ENCODE measurements at places on chromosomes 6 and 20. TPM values are rescaled to one million over a fixed set of nuclear protein-coding genes. Genes with fewer than 3 reads are reported as not detected.

Gene TMEM63B
- polyA plus RNA-seq: 25.6 TPM

Gene PROKR2
- polyA plus RNA-seq: not detected

Gene C6orf141
- not detected for polyA plus RNA-seq

Gene ELMO2
- 35.3 TPM for polyA plus RNA-seq

Gene SPAG4
- polyA plus RNA-seq: 0.51 TPM

Gene MAFB
- 313 TPM for polyA plus RNA-seq

GRCh38 chr20:52859156-52859876, 112.8 kb upstream of the TSHZ2 start:
- no peaks in the 10 kb centered on the region for H3K27me3 ChIP-seq
- no peak overlapping the region for H3K27ac ChIP-seq
- H3K4me3 ChIP-seq: no peak overlapping the region
- H3K36me3 ChIP-seq: no peaks in the 10 kb centered on the region
- no peaks in the 10 kb centered on the region for H3K4me1 ChIP-seq

GRCh38 chr6:89432875-89433251, at the start of gene ANKRD6:
TSS of gene ANKRD6 (plus strand) at chr6:89433152. CDS start at chr6:89566977, 133,825 bp downstream.
- peaks cover 13% of the 10 kb centered on the region for H3K4me1 ChIP-seq
- no peak within 1 kb of the TSS for H3K27ac ChIP-seq
- peak; percentile 67 for DNase-seq
- peak within 1 kb of the TSS; percentile 67 for H3K4me3 ChIP-seq
- H3K36me3 ChIP-seq: no peaks in the 10 kb centered on the region

DNA sequence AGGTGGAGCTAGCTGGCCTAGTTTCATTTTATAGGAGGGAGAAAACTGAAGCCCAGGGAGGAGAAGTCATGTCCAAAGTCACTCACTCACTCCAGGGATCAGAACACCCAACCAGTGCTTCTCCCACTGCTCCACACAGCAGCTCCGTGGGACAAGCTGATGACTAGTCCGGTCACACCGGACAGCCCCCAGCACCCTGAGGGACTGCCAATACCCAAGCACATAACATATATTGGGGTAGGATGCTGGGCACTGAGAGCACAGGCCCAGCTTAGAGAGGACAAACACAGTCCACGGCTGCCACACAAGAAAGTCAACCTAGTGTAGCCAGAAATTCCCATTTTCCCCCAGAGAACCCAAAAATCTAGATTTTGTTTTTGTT, 5.7 kb downstream of the RRBP1 start:
- no peaks in the 10 kb centered on the region for H3K27me3 ChIP-seq
- H3K27ac ChIP-seq: no peak overlapping the region
- H3K4me3 ChIP-seq: no peak overlapping the region

GRCh38 chr6:47353871-47354270, 44.2 kb upstream of the TNFRSF21 start:
- peak; percentile 56 for DNase-seq
- H3K27me3 ChIP-seq: no peaks in the 10 kb centered on the region
- H3K27ac ChIP-seq: peak overlapping the region; percentile 60

DNA sequence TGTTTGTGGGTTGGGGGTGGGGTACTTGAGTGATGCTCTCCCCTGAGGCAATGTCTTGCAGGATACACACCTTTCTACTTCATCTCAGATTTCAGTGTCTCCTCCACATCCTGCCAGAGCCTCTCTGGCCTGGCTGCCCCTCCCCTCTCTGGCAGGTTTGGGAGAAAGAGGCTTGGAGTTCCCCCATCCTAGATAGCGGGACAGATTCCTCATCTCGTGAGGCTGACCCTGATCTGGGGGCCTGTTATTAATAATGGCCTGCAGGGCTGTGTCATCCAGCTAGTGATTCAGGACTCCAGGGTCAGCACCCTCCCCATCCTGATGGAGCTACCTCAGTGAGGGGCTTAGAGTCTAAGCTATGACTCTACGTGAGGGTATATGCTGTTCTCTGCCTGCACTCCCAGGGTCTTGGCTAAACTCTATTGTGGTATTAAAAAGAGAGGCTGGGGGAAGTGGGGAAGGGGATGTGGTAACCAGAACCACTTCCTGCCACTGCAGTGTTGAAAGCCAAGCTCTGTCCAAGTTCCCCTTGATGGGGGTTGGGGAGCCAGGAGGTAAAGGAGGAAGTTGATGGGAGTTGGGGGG, 3.7 kb upstream of the MMP9 start:
- H3K4me3 ChIP-seq: peak overlapping the region; percentile 66
- H3K36me3 ChIP-seq: no peaks in the 10 kb centered on the region
- DNase-seq: peak; percentile 97

DNA sequence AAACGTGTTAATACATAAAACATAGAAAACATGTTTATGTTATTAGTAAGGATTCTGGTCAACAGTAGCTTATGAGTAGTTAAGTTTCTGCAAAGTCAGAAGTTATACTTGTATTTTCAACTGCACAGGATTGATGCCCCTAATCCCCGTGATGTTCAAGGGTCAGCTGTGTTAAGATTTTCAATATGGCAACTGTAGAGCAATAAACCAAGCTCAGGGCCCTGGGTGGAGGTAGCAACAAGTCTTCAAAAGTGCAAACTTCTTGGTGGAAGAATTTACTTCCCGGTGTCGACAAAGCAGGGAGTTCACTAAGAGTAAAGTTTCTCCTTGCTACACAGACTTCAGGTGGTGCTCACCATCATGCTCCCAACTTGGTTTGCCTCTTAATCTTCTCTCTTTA, 4.1 kb upstream of the BCAS1 start:
- DNase-seq: no peak
- no peak overlapping the region for H3K4me3 ChIP-seq
- H3K36me3 ChIP-seq: no peaks in the 10 kb centered on the region
- no peaks in the 10 kb centered on the region for H3K27me3 ChIP-seq

DNA sequence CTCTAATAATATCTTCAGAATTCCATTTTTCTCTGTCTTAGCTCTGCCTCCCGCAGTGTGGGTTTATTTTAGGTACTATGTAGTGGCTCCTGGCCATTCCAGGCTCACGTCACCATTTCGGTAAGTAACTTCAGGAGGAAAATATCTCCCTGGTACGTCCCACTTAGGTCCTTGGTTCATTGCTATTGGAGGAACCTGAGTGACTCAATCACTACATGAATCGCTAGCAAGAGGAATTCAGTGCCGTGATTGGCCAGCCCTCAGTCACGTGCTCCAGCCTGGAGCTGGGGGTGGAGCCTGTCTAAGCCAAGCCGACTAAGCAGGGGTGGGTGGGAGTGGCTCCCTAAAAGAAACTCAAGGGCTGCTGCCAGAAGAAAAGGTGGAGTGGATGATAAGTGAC, 67.3 kb upstream of the E2F3 start:
- DNase-seq: no peak
- H3K4me3 ChIP-seq: no peak overlapping the region
- no peaks in the 10 kb centered on the region for H3K27me3 ChIP-seq
- no peak overlapping the region for H3K27ac ChIP-seq
- no peaks in the 10 kb centered on the region for H3K4me1 ChIP-seq
- no peaks in the 10 kb centered on the region for H3K36me3 ChIP-seq

GRCh38 chr6:786946-787763, 94.2 kb upstream of the EXOC2 start:
- DNase-seq: no peak
- H3K4me3 ChIP-seq: no peak overlapping the region
- H3K4me1 ChIP-seq: no peaks in the 10 kb centered on the region

DNA sequence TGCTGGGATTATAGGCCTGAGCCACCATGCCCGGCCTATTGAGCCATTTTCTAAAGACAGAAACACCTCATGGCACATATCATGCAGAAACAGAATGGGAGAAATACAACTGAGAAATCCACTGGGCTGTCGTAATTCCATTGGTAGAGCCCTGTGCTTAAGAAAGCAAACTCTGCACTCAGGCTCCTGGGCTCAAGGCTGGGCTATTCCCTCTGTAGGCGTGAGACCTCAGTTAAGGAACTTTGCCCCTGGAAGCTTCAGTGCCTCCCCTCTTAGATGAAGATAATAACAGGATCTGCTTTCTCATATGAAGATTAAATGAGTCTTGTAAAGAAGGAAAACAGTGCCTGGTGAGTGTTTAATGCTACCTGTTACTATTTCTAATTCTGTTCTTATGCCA, 120.3 kb downstream of the PXDC1 start:
- DNase-seq: no peak
- H3K4me3 ChIP-seq: no peak overlapping the region
- no peak overlapping the region for H3K27ac ChIP-seq
- no peaks in the 10 kb centered on the region for H3K36me3 ChIP-seq
- H3K4me1 ChIP-seq: no peaks in the 10 kb centered on the region
- H3K27me3 ChIP-seq: peaks cover 3% of the 10 kb centered on the region

DNA sequence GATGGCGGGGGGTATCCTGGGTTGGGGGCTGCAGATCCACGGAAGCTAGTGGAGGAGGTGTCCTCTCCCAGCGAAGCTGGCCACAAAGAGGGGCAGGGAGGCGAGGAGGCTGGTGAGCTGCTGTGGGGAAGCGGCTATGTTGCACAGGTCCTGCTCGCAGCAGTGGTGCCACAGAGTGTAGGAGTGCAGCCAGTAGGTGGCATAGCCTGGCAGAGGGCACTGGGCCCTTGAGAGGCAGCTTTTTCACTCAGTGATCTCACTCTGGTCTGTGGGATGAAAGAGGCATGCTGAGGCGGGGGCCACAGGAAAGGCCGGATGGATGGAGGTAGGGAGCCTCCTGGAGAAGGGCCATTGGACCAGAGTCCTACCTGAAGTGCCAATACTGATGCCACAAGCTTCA, 2.9 kb upstream of the LY6G6D start:
- H3K27me3 ChIP-seq: no peaks in the 10 kb centered on the region
- H3K4me1 ChIP-seq: peaks cover 21% of the 10 kb centered on the region
- H3K36me3 ChIP-seq: no peaks in the 10 kb centered on the region
- no peak overlapping the region for H3K4me3 ChIP-seq

DNA sequence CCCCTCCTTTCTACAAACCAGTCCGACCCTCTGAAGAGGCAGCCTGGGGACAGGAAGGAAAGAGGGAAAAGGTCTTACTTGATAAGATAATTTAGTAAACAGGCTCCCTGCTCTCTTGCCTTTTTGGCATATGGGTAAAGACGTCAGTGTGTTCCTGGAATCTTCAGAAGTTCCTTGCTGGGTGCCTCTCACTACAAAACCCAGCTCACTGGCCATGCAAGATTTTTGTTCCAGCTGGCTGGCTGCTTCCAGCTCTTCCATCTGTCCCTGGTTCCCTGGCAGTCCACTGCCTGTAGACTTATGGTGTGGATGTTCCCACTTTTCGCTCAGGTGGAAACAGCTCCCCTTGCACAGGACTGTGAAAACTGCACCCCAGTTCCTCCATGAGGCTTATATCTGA, 57.4 kb downstream of the MOCS1 start:
- H3K4me3 ChIP-seq: no peak overlapping the region
- no peaks in the 10 kb centered on the region for H3K4me1 ChIP-seq
- no peak for DNase-seq
- H3K27me3 ChIP-seq: no peaks in the 10 kb centered on the region
- no peaks in the 10 kb centered on the region for H3K36me3 ChIP-seq
- H3K27ac ChIP-seq: no peak overlapping the region

DNA sequence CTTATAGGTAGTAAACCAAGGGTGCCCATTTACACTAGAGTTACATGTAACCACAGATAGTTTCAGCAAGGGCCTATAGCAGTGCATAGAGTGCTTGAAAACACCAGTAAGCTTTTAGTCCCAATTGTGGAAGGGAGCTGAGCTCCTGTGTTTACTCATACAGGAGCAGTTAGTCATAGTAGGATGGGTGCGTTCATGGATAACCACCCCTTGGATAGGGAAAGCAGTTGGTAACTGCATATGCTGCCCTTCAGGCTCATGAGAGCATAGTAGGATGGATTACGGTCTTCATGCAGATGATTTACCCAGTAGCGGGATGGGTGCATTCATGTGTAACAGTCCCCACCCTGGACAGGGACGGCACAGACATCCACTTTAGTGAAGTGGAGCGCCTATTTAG, 45.1 kb downstream of the OR2B6 start:
- no peak for DNase-seq
- no peaks in the 10 kb centered on the region for H3K4me1 ChIP-seq
- no peaks in the 10 kb centered on the region for H3K27me3 ChIP-seq
- H3K27ac ChIP-seq: no peak overlapping the region
- H3K36me3 ChIP-seq: no peaks in the 10 kb centered on the region

DNA sequence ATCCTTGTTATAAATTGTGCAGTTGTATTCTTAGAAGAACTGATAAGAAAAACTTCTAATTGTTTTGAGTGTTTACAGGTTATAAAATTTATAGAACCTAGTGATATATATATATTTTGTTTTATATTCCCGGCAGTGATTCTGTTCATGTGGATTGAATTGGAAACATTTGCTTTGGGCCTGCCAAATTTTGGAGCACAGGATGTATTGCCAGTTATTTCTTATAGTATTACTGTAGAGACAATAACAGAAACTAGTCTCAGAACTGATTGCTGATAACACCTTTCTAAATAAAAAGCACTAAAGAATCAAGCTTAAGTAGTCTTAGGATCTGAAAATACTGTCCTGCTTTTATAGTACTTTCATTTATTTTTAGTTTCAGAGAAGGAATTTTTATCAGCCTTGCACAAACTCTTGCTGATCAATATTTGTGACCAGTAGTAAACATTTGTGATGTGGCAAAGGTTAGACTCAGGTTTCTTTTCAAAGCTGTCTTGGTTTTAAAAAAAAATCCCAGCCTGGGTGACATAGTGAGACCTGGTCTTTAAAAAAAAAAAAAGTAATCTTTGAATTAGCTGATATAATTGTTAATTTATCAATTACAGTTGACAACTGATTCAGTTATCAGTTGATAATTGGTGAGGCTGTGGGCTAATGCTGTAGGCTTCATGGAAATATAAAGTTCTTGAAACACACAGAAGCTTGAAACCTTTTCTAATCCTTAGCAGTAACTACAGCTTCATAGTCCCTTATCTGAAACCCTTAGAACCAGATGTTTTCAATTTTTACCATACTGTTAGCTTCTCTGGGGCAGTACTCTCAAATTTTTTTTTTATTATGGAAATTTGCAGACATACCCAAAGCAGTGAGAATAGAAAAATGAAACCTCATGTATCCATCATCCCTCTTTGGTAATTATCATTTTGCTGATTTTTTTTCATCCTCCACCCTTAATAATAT, 42.4 kb downstream of the RNGTT start:
- H3K27ac ChIP-seq: no peak overlapping the region
- no peak overlapping the region for H3K4me3 ChIP-seq
- no peak for DNase-seq
- H3K36me3 ChIP-seq: peaks cover 4% of the 10 kb centered on the region

DNA sequence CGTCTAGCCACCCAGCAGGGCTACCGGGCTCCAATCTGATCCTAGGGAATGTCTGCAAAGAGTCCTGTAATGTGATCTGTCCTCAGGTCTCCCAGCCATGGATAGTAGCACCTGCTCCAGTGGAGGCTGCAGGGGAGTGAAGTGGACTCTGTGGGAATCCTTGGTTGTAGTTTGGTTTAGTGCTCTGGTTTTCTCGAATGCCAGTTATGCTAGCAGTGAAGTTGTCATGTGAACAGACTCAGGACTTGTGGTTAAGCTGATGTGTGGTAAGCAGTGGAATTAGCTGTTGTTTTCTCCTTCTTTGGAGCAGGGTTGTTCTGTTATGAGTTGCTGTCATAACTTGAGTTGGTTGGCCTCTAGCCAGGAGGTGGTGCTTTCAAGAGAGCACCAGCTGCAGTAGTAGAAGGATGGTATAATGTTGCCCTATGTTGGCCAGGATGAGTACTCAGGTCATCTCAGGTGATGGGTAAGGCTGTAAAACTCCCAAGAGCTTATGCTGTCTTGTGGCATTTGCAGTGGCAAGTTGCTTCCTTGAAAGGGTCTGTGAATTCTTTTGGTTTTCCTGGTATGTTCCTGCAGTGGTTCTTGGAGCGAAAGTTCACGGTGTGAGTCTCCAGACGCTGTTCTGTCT, 390.2 kb downstream of the UTRN start:
- peak overlapping the region; percentile 60 for H3K4me3 ChIP-seq
- peaks cover 43% of the 10 kb centered on the region for H3K4me1 ChIP-seq
- peak; percentile 29 for DNase-seq
- peak overlapping the region; percentile 82 for H3K27ac ChIP-seq
- peaks cover 2% of the 10 kb centered on the region for H3K36me3 ChIP-seq

GRCh38 chr6:99871641-99872040, 122.4 kb downstream of the MCHR2 start:
- no peak overlapping the region for H3K4me3 ChIP-seq
- H3K27me3 ChIP-seq: peaks cover 9% of the 10 kb centered on the region
- H3K27ac ChIP-seq: no peak overlapping the region
- H3K36me3 ChIP-seq: no peaks in the 10 kb centered on the region
